ENCODE measurements at places on chromosomes 16 and 17. TPM values are rescaled to one million over a fixed set of nuclear protein-coding genes. Genes with fewer than 3 reads are reported as not detected.

The CRHR1 gene
- total RNA-seq = 0.76 TPM

The NHLRC4 gene
- 0.38 TPM for total RNA-seq

The DLG4 gene
- 12.7 TPM for total RNA-seq

The CHD9NB gene
- total RNA-seq = 8.7 TPM

The SLX1A gene
- 56.2 TPM for total RNA-seq

The IRX6 gene
- 11.0 TPM for total RNA-seq
